Motor neuron (in vitro differentiated cells): ENCODE measurements at places on chromosomes 5 and 9. TPM values are rescaled to one million over a fixed set of nuclear protein-coding genes. Genes with fewer than 3 reads are reported as not detected.

S100Z gene
- total RNA-seq, result 0.24 TPM in 1 of 2 replicates, not detected in the other

GRCh38 chr5:14102666-14103065 lies 40.5 kb upstream of the TRIO start:
- no peak for ATAC-seq

- no peak for ATAC-seq
Observed at GRCh38 chr9:16552252-16552651, 318.2 kb downstream of the BNC2 start.

DNA sequence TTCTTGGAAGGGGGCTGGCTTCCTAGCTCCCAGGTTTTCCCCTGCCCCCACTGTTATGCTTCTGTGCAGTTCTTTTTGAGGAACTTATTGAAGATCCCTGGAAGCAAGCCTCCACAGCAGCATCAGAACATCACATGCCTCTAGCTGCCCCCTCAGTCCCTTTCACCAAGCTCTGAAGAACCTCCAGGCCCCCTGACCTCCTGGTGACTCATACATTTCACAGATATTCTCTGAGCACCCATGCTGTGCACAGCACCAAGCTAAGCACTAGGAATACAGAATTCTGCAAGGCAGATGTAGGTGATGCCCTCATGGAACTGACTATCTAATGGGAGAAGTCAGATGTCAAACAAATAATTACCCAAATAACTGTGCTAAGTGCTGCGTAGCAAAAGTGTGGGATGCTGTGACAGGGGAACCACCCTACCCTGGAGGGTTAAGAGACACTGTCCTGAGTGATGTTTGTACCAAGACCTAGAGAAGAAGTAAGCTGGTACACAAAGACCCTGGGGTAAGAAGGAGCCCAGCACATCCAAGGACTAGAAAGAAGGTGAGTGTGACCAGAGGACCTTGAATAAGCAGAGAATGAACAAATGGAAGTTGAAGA lies 213.7 kb upstream of the NR4A3 start:
- no peak for ATAC-seq
